Kidney (tissue), 22 donors: ENCODE measurements at places on chromosomes 3 and 15. TPM values are rescaled to one million over a fixed set of nuclear protein-coding genes. Genes with fewer than 3 reads are reported as not detected.
A peak's percentile ranks its signal among the peaks of the same experiment; 100 is the strongest.

GRCh38 chr3:43104660-43105595, 951 bp downstream of the POMGNT2 start:
- DNase-seq: no peak

DNA sequence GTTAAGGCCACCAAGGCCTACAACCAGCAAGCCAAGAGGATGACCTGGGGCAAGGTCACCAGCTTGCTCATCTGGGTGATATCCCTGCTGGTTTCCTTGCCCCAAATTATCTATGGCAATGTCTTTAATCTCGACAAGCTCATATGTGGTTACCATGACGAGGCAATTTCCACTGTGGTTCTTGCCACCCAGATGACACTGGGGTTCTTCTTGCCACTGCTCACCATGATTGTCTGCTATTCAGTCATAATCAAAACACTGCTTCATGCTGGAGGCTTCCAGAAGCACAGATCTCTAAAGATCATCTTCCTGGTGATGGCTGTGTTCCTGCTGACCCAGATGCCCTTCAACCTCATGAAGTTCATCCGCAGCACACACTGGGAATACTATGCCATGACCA, 3.6 kb downstream of the CXCR6 start:
- DNase-seq: no peak

DNA sequence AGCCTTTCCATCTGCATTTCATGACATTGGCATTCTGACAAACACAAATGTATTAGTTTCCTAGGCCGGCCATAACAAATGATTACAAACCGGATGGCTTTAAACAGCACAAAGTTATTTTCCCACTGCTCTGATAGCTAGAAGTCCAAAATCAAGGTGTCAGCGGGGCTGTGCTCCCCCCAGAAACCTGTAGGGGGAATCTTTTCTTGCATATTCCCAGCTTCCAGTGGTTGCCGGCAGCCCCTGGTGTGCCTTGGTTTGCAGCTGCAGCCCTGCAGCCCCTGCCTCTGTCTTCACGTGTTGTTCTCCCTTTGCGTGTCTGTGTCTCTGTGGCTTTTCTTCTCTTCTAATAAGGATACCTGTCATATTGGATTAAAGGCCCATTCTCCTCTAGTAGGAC, 79.0 kb upstream of the CDV3 start:
- DNase-seq: no peak

DNA sequence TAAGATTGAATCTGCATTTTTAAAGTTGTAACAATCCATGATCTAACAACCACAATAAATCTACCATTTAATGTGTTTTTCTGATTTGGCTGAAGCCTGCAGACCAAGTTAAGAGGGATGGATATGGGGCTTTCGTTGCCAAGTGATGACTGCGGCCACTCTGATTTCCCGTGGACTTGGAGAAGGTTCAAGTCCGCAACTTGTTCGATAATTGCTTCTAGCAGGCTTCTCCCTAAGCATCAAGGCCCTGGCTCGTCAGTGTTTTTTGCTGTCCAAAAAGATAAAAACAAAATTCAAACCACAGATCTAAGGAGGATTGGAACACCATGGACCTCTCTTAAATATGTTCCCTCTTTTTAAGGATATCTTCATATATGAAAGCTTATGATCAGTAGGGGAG, 256.6 kb downstream of the CNTN3 start:
- no peak for DNase-seq

The ACY1 gene
- 68.1 TPM for total RNA-seq

DNA sequence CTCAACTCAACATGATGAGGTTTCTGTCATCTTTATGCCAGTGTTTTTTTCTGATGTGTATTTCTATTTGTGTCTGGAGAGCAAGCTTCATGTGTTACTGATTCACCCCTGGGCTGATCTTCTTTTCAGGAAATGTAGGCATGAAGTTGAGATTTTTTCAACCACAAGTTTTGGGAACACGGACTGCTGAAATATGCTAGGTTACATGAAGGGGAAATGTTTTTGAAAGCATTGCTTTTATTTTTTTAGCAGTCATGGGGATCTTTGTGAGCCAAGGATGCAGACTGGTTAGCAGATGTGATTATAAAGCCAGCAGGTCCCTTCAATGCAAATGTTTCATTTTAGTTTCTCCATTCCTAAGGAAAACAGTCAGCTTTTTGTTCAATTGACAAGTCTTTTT, 219.3 kb upstream of the COL8A1 start:
- DNase-seq: no peak

- DNase-seq: no peak
Observed at GRCh38 chr3:111541911-111542483, at the start of gene CD96. Gene CD96 (plus strand): TSS chr3:111542197. CDS start chr3:111542249, 52 bp downstream.

GRCh38 chr15:99121691-99122410, 17.0 kb downstream of the SYNM start:
- DNase-seq: no peak

The LDHAL6B gene
- not detected for total RNA-seq

- DNase-seq: no peak
Observed at GRCh38 chr3:50100386-50100785, 11.7 kb downstream of the RBM5 start.

The RAB8B gene
- total RNA-seq: 33.6 TPM

DNA sequence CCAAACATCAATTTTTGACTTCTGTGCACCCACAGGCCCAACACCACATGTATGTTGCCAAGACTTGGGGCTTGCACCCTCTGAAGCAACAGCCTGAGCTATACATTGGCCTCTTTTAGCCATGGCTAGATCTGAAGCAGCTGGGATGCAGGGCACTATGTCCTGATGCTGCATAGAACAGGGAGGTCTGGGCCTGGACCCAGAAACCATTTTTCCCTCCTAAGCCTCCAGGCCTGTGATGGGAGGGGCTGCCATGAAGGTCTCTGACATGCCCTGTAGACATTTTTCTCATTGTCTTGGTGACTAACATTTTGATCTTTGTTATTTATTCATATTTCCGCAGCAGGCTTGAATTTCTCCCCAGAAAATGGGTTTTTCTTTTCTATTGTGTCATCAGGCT, 330.0 kb downstream of the PYDC2 start:
- DNase-seq: no peak

The ACAN gene
- total RNA-seq: 10.3 TPM

DNA sequence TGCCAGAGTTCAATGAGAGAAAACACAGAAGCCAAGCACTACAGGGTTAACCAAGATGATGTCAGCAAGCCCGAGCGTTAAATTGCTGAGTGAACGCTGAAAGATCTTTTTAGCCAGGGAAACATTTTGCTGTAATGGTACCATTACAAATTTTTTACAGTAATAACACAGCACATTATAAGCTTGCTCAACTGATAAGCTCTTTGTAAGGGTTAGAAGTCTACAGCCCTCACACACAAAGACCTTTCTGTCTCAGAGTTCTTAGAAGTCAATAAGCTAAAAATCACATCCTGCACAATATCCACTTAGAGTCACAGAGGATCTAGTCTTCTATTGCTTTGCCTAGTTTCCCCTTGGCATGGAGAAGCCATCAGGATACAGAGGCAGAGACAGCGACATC, 29.9 kb downstream of the CHSY1 start:
- peak; percentile 21 for DNase-seq

DNA sequence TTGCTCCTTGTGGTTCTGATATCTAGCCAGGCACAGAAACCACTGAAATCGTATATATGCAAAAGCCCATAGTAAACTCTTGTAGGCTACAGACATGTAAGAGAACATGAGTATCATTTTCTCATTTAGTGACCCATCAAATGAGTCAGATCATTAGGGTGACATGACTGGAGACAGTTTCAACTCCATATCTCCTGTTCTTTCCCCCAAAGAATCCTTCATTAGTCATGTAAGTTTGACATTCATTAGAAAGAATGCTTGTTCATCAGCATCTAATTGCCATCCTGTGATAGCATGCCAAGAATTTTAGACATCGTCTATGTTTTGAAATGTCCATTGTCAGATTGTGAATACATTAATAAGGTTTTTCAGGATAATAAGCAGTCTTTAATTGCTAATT, 264.9 kb upstream of the TPM1 start:
- DNase-seq: no peak

The GUCA1C gene
- total RNA-seq: not detected

The CCDC33 gene
- 0.63 TPM for total RNA-seq

GRCh38 chr15:28044121-28044672, 54.9 kb downstream of the OCA2 start:
- no peak for DNase-seq

The CD200 gene
- total RNA-seq: 16.8 TPM

DNA sequence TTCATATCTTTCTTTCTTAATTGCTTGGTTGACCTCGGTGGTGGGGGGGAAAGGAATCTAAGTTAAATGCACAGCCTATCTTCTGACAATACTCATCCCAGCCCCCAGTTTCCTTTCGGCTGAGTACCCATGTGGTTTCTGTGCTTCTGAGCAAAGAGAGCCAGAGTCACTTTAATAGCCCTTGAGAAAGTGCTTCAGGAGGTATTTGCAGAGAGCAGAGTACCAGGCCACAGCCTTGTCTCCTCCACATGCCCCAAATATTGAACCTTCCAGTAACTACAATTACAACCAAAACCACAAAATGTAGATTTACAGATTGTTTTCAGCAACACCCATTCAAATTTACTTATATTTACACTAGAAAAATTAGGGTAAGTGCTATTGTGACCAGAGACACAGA, 647.4 kb downstream of the NR2F2 start:
- no peak for DNase-seq

DNA sequence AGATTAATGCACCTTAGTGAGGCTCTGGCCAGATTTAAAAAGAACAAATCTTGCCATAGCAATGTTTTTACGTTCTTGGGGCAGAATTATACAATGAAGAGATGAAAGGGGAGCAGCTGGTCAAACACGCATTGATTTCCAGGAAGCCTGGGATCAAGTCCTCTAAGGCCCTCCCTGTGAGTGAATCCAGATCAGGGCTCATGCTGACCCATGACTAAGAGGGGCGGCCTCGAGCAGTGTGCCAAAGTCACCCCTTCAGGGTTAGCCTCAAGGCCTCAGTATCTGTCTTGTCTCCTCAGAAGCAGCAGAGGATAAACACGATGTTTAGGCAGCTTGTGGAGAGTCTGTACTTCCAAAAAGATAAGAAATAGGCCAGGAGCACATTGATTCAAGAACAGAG, 9.3 kb upstream of the RBP1 start:
- DNase-seq: no peak

DNA sequence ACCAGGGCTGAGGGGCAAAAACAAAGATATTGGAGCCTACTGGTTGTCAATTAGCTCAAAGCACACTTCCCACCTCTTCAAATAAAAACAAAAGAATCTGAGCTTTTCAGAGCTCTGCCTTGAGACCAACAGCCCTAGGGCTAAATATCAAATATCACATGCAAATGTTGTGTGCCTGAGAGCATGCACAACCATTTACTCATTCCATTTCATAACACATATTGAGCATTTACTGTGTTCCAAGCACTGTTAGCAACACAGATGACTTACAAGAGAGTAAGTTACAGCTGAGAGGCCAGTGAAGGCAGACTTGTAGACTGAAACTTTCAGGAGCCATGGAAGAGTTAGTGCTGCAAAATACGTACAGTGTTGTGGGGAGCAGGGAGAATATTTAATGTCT, 222.4 kb downstream of the CPNE4 start:
- DNase-seq: no peak
